ENCODE measurements at places on chromosomes 2 and 18.

- no peak for DNase-seq
These were observed 150.8 kb downstream of the INHBB start for GRCh38 chr2:120496759-120497158.

GRCh38 chr2:130728007-130728454 is 839 bp upstream of the GPR148 start:
- no peak for DNase-seq

DNA sequence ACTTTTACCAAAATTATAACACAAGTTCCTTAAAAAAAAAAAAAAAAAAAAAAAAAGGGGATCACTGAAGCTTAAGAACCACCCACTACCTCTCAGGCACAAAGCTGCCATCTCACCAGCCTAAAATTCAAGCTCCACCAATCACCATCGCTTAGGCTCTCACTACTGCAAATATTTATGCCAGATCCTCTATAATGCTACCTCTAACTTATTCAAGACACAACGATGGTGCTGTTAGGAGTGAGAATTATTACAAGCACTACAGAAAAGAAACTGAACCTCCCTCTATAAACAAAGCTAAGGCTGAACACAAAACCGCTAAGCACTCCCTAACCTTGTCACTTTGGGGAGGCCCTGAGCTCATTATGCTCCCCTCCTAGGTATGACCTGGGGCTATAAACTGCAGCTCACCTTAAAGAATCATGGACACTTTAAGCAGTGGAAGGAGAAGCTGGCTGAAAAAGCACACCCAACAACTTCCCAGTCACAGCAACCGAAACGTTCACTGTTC is 3.6 kb downstream of the FZD5 start:
- no peak for DNase-seq

- DNase-seq = no peak
These were observed 211.4 kb downstream of the CMPK2 start for GRCh38 chr2:6654279-6654678.

GRCh38 chr2:234885118-234885517 is 66.7 kb upstream of the SH3BP4 start:
- no peak for DNase-seq

- DNase-seq = no peak
These were observed 108.4 kb upstream of the ODC1 start for GRCh38 chr2:10556271-10557140.

- DNase-seq = no peak
These were observed 93.7 kb upstream of the KLHL29 start for GRCh38 chr2:23291239-23291638.

DNA sequence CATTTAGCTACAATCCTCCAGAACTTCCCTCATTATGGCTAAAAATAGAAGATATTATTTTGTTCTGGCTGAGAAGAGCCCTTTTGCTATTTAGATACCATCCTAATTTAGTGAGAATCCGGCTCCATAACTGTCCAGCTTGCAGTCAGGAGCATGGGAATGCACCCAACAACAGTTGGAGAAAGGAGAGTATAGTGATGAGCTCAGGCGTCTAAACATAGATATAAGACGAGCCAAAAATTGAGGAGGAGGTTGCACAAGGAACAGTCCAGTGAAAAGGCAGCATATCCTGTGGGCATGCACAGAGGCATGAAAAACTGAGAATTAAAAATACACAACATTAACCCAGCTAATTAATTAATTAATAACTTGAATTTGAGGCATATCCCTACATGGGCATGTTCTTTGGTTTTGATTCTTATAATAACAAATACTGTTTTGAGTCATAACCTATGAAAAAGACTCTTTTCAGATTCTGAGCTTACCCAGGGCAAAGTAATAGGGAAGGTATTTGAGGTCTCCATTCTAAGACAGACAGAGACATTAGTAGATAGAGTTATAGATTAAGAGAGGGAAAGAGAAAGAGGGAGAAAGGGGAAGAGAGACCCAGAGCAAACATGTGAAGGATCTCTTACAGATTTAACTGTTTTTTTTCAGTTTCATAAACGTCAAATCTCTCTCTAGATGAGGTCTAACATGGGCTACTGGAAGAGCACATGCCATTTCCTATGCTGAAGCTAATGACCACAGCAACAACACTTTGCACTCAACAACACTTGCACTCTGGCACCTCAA is 311.2 kb downstream of the OSR1 start:
- no peak for DNase-seq

GRCh38 chr2:205612636-205613035 is 69.7 kb upstream of the NRP2 start:
- no peak for DNase-seq

DNA sequence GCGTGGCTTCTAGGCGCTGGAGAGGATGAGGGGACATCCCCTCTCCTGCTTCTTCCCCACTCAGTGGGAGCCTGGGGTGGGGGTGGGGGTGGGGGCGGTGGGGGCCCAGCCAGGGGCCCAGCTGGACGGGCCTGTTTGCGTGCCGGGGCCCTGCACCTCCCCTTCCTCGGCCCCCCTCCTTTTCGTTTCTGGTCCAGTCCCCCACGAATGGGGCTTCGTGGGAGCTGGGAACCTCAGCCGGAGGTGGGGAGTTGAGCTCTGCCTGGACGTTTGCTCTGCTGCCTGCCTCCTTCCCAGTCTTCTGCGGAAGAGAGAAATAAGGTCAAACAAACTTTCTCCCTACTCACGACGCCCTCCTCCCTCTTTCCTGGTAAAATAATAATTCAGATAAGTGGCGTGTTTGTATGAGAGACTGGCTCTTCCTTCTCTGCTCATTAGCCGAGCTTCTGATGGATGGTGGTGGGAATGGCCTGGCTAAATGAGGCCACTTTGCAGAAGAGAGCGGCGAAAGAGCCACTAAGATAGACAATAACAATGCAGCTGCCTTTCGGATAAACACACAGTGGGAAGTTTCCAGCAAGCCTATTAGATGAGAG is 782 bp downstream of the MTA3 start:
- no peak for DNase-seq

- DNase-seq = peak; percentile 32
These were observed 557 bp downstream of the DCC start for GRCh38 chr18:52340406-52341102.

DNA sequence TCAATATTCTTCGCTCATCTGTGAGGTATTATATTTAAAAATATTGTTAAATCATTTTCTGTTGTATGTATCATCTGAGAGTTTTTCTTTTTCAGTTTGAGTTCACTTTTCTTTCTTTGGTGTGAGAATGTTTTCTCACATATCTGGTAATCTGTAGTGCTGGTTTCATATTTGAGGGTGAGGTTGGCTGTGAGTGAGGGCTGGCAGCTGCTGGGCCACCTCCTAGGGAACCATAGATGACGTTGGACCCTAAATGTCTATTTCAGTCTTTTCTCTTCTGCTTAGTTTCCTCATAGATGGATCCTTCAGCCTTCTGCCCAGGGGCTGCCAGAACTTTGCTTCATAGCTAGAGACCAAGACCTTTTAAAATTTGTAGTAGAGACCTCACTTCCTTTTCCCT is 33.5 kb downstream of the MGAT5 start:
- DNase-seq = no peak

DNA sequence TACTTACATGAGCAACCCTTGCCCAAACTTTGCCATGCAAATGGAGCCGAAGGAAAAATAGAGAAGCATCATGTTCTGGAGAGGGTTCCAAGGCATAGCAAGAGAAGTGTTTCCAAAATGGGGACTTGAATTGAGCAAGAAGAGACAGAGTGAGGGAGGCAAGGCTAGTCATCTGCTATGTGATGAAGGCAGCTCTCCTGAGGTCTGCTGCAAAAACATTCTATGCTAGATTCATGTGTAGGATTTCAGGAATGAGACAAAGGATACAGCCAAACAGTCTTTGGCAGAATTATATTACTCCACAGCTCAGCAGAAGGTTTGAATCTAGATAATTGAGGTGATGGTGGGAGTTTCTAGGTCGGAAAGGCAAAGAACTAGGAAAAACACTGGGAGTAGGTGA is 24.1 kb upstream of the MRPL19 start:
- no peak for DNase-seq

DNA sequence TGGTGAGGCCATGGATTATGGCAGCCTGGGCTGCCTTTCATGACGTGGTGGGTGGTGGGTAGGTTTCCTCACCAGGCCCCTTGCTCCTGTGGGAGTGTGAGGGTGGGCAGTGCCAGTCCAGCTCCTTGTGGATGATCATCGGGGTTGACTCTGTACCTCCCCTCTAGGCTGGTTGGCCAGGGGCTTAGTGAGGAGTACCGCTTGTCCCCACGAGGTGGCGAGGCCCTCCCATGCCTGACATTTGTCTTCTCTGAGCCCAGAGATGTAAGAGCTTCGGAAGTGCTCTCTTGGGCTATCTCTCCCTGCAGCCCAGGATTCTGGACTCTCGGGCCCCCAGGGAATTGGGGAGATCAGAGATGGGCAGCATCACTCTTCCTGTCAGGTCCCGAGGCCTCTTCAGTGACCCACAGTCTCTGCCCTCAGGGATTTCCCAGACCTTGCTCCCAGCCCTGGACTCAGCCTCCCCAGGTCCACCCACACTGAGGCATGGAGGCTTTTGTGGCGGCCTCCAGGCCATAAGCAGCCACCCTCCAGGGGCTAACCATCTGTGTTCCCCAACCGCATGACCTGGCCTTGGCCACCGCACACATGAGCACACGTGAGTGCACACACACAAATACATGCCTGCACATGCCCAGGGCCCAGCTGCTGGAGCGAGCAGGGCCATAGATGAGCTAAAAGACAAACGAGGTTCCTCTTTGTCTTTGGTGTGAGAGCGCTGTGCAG is 6.5 kb downstream of the SPR start:
- DNase-seq = no peak

DNA sequence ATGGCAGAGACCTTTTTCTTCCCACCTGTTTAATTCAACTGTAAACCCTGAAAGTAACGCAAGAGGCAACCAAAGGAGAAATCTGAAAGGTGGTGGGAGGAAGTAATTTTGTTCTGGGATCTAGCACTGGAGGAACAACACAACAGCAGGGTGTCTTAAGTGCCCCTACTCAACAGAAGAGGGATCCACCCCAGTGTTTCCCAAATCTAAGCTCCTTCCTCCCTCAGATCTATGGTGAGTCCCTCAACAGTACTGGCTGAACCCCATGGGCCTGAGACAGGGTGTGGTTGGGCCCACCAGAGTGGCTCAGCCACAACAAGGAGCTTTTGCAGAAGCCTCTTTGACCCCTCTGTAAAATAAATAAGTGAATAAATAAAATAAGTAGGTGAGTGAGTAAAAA is 790.3 kb downstream of the ERBB4 start:
- DNase-seq = no peak

DNA sequence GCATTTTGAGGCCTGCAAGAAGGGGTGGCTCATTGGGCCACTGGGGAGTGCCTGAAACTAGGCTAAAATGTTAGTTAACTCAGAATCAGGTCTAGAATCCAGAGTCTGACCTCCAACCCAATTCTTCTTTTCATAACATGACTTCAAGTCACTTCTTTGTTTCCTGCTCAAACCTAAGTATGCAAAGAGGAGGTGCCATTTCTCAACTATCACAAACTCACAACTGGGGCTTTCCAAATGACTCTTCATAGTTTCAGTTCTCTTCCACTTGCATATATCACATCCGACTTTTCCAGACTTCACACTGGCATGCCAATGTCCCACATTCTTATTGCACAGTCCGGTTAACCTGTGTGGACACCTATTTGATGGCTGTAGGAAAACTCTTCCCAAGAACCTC is 211.6 kb downstream of the TCF4 start:
- DNase-seq = no peak

GRCh38 chr18:9803698-9804516 is 81.9 kb upstream of the TXNDC2 start:
- no peak for DNase-seq

DNA sequence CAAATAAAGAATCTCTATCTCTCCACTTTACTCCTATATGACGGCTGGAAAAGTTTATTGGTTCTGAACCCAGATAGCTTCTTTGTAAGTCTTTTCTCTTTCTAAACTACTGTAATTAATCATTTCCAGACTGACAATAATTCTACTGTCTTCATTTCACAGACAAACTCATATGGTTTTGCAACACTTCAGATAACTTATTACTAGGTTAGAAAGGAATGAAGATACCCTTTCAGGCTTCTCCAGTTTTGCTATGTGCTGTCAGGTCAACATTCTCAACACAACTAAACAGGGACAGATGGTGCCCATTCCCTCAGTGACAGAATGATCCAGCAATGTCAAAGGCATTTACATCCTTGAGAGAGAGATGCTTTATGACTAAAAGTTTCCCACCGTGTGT is 198.5 kb upstream of the ITGA4 start:
- no peak for DNase-seq

GRCh38 chr2:71064110-71064611 is 4.3 kb upstream of the NAGK start:
- no peak for DNase-seq

DNA sequence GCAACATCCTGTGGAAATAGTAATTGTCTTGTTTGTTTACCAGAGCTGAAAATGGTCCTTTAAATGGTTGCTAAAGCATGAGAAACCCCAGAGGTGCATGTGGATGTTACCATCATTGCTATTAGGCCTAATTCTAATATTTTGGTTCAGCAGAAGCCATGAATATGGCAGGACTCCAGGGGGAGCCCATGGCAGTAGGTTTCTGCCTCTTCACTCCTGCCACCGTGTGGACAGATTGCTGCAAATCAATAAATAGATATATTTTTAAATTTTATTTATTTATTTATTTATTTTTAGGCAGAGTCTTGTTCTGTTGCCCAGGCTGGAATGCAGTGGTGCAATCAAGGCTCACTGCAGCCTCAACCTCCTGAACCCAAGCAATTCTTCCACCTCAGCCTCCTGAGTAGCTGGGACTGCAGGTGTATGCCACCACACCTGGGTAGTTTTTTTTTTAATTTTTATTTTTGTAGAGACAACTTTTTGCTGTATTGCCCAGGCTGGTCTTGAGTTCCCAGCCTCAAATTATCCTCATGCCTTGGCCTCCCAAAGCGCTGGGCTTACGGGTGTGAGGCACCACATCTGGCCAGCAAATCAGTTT is 54.9 kb upstream of the CAPN13 start:
- peak; percentile 10 for DNase-seq

DNA sequence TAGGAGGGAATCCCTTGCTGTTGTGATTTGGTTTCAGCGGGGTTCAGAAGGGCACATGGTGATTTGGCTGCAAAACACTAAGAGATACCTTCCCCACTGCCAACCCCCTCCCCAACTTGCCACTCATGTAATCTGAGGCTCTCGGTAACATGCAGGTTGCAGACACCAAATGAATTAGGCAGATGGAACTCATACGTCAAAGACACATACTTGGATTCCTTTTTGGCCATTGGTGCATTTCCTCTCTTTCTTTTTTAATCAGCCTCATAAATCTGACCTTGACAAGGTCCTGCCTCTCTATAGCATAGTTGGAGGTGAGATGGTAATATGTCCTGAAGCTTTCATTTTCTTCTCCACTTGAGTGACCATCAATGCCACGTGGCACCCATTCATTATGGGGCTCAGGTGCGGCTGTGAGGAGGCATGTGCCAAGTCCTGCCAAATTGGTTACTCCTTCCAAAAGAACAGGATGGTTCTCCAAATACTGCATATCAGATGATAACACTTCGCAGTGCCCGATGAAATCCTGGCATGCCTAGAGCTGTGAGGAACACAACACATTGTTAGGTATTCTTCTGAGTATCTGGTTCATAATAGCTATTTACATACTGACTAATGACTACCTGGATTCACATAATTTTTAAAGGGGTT is 8.3 kb upstream of the TMEM178A start:
- no peak for DNase-seq

GRCh38 chr2:6946722-6947121 is 29.5 kb downstream of the RNF144A start:
- no peak for DNase-seq
